ENCODE measurements at places on chromosomes 11 and 22.
A peak's percentile ranks its signal among the peaks of the same experiment; 100 is the strongest.

DNA sequence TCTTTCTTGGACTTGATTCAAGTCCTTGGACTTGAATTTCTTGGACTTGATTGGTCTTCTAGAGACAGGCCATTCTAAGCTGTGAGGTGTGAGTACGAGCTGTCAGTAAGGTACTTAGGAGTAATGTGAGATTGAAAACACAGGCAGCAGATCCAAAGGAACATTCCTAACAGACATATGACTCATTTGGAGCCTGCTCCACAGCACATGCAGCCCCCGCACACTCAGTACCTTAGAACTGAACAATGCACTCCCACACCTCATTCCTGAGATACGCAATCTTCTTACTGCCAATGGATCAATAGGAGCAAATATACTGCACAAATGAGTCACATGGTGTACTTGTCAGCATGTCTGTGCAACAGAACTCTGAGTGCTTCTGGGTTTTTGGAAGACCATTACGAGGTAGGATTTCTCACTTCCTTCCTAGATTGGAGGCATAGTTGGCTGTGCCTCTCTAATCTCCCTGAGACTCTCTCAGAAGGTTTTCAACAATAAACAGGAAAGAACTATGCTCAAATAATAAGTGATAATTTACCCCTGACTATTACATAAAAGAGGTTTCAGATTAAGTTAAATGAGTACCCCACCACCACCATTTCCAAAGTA lies 243.1 kb downstream of the KCNA4 start:
- DNase-seq = no peak

- no peak for DNase-seq
Observed at GRCh38 chr11:116409238-116409637, 363.5 kb downstream of the BUD13 start.

DNA sequence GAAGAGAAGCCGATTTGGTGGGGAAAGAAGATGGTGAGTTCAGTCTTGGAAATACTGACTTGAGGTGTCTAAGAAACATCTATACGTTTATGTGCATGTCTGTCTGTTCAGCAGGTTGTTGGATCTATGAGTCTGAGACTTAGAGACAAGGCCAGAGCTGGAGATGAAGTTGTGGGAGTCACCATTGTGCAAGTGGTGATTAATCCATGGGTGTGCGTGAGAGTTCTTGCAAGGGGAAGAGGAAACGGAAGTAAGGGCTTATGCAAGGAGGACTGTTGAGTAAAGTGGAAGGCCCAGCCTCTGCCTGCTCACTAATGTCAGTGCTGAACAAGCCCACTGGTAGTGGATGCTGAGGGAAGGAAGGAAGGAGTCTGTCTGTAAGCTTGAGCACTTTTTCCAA lies 9.7 kb downstream of the TMEM45B start:
- no peak for DNase-seq

GRCh38 chr22:40533712-40534378 lies 102.7 kb downstream of the MRTFA start:
- peak; percentile 21 for DNase-seq

DNA sequence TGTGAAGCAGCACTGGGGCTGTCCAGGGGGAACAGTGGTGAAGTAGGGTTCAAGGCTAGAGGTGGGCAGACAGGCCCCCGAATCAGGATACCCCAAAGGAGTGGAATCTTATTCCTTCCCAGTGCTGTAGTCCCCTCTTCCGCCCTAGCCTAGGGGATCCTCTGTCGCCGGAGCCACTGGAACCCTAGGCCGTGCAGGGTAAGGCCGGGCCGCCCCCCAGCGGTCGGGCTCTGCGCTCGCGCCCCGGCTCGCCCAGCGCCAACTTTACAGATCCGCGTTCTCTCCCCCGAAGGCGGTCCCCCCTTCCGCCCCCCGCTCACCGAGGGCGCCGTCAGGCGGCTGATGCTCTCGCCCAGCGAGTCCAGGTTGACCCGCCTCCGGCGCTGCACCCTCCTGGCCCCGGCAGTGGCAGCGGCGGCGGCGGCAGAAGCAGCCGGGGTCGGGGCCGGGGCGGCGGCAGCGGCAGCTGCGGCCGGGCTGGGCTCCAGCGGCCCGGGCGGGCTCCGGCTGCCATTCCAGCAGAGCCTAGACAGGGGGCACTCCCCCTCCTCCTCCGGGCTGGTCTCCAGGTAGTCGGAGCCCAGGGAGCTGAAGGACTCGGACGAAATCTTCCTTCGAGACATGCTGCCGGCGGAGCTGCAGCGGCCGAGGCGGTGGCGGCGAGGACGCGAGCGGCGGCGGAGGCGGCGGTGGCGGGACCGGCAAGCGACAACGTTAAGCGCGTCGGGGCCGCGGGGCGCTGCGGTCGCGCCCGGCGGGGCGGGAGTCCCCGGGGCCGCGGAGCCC lies 650 bp downstream of the GUCY1A2 start:
- no peak for DNase-seq

DNA sequence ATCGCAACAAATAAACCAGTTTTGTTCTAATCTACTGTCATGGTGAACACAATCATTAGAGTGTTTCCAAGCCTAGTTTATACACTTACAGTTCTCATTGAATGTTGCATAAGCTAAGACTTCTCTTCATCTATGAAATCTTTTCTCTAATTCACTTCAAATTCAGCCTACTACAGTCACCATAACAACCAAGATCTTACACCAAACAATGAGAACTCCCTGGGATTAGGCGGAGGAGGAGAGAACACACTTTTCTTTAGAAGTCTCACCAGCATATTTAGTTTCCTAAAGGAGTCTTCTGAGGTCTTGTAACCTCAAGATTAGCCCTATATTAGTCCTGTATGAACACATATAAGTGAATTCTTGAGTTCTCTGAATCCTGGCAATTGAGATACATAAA lies 1889.7 kb downstream of the LRRC4C start:
- no peak for DNase-seq

DNA sequence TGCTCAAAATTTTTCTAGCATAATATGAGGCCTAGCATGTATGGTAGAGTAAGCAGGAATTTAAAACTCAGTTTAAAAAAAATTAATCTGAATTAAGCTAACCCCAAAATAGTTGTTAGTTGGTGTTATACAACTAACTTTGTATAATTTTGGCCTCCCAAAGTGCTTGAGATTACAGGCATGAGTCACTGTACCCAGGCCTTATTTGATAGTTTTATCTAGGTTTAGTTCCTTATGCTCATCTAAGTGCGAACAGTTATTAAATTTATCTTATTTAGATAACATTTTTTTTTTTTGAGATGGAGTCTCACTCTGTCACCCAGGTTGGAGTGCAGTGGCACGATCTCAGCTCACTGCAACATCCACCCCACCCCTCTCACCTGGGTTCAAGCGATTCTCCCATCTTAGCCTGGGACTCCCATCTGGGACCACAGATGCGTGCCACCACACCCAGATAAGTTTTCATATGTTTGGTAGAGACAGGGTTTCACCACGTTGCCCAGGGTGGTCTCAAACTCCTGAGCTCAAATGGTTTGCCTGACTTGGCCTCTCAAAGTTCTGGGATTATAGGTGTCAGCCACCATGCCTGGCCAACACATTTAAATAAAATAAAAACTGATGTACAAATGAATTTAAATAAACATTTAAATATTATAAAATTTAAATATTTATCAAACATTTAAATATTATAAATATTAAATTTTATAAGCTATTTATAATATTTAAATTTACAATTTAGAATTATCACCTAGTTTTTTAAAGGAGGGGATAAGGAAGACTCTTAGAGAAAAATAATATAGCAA lies 7.5 kb downstream of the IL18 start:
- DNase-seq = no peak

- DNase-seq = no peak
Observed at GRCh38 chr11:121892863-121893262, 223.2 kb downstream of the BLID start.

DNA sequence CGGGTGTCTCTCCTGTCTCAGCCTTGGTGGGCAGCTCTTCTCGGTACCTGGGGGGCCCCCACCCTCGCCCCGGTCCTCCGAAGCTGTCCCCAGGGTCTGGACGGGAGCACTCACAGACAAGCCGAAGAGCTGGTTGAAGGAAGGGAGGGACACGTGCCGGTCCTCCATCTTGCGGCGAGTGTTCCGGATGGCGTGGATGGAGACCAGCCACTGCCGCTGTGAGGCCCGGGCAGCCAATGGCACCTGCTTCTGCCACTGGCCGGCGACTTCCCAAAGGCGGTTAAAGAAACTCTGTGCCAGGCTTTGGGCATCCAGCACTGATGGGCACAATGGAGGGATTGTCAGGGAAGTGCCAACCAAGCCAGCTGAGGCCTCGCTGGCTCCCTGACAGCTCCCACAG lies 18.7 kb downstream of the PPM1F start:
- no peak for DNase-seq

GRCh38 chr11:119591836-119592310 lies 137.1 kb downstream of the NECTIN1 start:
- DNase-seq = no peak

DNA sequence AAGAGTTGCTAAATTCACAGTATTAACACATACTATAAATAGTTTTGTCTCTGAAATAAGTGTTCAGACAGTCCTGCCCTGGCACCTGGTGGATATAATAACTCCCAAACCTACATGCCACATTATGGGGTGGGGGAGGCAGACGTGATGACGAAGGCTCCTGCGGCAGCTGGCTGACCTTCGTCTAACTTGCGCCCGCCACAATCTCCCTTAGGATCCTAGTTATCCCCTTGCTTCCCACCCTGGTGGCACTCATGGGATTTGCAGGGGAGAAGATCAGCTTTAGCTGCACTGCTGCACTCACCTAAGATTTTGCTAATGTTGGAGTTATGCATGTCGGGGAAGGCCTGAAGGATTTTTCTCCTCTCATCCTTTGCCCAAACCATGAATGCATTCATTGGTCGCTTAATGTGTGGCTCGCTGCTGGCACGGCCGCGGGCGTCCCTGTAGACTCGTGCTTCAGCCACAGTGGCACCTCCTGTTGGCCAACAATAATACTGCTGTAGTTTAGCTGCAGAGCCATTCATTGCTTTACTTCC lies 367.6 kb downstream of the SOX6 start:
- DNase-seq = no peak

DNA sequence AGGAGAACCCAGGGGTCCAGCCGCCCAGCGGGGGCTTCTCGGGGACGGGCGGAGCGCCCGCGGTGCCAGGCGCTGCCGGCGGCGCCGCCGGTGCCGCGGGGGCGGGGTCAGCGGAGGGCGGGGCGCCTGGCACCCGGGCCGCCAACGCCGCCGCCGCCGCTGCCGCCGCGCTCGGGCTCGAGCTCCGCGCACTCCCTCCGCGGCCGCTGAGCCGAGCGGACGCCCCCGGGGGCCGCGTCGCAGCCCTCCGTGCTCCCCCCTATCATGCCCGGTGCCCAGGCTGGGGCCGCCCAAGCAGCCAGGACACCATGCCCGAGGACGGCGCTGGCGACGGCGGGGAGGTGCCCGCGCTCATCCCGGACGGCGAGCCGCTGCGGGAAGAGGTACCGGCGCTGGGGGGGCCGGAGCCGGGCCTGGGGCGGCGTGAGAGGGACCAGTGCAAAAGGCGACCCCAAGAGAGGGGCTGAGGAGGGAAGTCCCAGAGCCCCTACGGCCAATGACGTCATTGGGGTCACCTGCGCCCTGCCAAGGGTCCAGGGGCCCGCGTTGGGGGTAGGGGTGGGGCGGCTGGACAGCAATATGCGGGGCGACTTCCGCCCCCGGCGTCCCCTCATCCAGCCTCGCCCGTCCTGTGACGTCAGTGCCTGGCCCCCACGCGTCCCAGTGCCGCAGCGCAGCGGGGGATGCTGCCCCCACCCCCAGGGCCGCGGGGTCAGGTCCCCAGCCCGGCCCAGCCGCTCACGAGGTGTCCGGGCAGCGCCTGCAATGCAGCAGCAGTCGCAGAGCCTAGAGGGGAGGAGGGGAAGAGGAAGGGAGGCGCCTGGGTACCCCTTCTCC lies at the start of gene TMEM151A:
Gene TMEM151A, plus strand, starts transcription at position 189 of the 837 bp plus-strand sequence. Its CDS starts 120 bp downstream, at position 309.
- no peak for DNase-seq

- DNase-seq = no peak
Observed at GRCh38 chr11:46506483-46506791, 87.4 kb downstream of the AMBRA1 start.
